ENCODE measurements at places on chromosomes 7 and 10.

DNA sequence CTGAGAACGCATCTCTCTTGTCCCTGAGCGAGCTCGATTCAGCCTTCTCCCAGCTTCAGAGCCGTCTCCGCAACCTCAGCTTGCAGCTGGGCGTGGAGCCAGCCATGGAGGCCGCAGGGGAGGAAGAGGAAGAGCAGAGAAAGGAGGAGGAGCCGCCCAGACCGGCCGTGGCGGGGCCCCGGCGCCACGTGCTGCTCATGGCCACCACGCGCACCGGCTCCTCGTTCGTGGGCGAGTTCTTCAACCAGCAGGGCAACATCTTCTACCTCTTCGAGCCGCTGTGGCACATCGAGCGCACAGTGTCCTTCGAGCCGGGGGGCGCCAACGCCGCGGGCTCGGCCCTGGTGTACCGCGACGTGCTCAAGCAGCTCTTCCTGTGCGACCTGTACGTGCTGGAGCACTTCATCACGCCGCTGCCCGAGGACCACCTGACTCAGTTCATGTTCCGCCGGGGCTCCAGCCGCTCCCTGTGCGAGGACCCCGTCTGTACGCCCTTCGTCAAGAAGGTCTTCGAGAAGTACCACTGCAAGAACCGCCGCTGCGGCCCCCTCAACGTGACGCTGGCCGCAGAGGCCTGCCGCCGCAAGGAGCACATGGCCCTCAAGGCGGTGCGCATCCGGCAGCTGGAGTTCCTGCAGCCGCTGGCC lies 43.2 kb downstream of the CHST3 start:
- no peak for DNase-seq

DNA sequence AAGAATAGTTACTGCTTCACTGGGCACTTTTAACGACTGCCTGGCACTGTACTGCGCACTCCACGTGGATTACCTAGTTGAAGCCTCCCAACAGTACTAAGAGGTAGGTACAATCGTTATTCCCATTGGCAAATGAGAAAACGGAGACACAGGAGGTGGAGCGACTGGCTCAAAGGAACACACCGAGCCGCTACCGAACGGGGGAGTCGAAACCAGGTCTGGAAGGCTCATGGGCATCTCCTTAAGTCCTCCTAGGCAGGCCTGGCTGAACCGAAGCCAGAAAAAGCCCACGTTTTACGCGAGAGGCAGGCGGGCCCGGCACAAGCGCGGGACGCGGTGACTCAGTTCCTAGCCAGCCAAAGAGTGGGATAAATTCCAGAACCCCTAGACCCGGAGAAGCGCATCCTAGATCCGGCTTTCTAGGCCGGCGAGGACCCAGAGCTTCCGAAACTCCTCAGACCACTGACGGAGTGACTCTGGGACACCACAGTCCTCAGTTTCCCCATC lies 472 bp downstream of the PDAP1 start:
- DNase-seq = no peak

DNA sequence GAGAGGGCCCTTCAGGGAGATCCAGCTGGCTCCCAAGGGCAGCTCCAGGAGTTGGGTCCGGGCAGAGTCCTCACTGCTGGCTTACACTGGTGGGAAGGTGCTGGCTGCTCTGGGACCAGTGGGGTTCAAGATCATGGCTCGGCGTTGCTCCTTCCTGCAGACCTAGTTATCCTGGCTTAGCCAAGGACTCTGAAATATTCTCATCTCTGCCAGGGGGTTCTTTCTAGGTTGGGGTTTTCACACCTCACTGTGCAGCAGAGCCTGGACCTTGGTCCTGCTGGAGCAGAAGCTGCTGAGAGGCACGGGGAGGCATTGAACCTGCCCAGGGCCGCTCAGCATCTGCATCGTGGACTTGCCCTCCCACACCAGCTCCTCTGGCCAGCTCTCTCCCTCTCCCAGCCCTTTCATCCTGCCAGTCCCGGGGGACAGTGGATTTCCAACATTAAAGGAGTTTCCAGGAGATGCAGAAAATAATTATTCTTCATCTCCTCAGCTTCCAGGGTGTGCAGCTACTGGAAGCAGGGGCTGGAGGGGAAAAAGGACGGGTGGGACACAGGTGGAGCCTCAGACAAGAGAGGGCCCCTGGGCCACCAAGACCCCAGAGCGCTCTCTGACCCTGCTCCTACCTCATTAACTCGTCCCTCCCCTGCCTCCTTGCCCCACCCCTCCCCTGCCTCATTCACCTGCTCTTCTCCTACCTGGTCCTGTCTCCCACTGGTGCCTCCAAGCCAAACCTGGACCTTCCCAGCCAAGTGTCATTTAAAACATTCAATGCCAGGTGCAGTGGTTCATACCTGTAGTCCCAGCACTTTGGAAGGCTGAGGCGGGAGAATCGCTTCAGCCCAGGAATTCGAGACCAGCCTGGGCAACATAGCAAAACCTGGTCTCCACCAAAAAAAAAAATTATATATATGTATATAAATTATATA lies 42.5 kb downstream of the JAKMIP3 start:
- DNase-seq = no peak

DNA sequence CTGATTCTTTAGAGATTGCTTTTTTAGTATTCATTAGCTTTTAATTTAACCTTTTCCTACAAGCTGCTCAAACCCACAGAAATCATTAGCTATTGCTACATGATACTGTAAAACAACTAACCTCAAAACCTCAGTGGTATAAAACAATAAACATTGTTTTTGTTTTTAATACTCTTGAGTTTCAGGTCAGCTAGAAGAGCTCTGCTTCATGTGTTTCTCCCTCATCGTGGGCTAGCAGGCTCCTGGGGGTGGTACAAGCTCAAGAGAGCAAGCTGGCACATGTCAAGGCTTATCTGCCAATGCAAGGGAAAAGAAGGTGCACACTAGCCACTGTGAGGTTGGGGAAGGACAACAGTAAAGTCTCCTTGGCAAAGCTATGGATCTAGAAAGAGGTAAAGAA lies 232.9 kb upstream of the PHF14 start:
- DNase-seq = no peak

GRCh38 chr10:30705101-30705624 lies 75.6 kb upstream of the LYZL2 start:
- DNase-seq = no peak

DNA sequence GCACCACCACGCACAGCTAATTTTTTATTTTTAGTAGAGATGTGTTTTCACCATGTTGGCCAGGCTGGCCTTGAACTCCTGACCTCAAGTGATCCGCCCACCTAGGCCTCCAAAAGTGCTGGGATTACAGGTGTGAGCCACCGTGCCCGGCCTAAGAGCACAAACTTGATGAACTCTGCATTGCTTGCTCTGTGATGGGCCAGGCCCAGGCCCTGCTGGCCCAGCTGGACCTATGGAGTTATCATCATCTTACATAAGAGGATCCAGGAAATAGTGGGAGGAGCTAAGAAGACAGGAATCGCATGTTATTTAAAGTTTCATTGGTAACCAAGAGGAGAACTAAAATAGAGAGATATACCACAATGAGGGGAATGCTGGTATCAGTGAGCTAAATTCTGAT lies 86.9 kb downstream of the DAGLB start:
- no peak for DNase-seq

Measured in dermis microvascular lymphatic vessel endothelial cell (primary cell).